ENCODE measurements at places on chromosomes 12 and 14.
A peak's percentile ranks its signal among the peaks of the same experiment; 100 is the strongest.

DNA sequence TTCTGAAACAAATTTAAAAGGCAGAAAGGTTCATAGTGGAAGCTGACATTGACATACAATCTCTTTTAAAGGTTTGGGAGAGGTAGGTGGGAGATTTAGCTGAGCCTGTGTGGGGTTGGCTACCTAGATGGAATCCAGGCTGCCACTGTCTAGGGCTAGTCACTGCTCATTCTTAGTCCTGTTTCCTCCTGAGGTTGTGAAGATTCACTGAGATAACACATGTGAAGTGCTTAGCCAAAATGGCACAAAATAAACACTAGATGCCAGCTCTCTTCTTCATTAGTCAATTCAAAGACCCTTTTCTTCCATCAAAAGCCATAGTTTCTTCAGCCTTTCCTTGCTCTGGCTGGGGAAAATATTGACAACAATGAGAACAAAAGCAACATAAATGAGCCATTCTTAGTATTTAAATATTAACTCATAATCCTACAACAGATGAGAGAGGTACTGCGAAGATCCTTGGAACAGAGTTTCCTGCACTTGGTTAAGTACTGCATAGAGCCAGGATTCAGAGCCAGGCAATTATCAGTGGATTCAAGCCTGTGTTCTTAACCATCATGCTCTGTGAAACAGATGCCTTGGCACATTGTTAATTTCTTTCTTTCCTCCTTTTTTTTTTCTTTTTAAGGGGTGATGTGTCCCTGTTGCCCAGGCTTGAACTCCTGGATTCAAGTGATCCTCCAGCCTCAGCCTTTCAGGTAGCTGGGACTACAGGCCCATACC is 3.5 kb downstream of the MYF6 start:
- DNase-seq = no peak

DNA sequence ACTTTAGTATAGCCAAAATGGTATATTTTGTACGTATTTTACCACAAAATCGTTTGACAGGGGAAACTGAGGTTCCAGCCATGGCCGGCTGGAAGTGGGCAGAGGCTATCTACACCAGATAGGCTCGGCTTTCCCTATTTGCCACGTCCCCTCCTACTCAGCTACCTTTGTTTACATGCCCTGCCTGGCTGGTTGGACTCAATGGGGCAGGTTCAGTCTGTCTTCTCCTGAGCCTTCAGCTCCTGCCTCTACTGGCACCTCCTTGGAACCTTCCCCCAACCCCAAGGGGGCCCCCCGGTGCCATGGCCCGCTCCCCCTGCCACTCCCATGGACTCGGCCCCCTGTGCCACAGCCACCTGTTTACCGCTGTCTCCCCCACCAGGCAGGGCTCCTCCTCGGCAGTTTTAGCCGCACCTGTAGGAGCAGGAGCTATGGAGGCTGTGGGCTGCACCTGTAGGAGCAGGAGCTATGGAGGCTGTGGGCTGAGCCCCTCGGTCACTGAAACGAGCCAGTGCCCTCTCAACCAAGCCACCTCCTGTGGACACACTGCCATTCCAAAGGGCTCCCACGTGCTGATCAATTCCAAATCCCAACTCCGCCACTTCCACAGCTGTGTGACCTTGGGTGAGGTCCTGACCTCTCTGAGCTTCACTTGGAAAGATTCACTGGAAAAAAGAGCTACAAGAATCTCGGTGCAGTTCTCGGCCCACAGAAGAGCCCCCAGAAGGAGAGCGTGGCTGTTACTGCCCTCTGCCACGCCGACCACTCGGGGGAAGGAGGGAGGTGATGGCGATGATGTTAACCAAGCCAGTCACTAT is 62.2 kb downstream of the NCOR2 start:
- DNase-seq = no peak

GRCh38 chr12:19223018-19223417 is 93.5 kb downstream of the PLEKHA5 start:
- DNase-seq = peak; percentile 15

GRCh38 chr12:94714378-94715114 is 64.2 kb upstream of the TMCC3 start:
- DNase-seq = no peak

GRCh38 chr12:88923631-88924030 is 343.4 kb upstream of the KITLG start:
- no peak for DNase-seq

DNA sequence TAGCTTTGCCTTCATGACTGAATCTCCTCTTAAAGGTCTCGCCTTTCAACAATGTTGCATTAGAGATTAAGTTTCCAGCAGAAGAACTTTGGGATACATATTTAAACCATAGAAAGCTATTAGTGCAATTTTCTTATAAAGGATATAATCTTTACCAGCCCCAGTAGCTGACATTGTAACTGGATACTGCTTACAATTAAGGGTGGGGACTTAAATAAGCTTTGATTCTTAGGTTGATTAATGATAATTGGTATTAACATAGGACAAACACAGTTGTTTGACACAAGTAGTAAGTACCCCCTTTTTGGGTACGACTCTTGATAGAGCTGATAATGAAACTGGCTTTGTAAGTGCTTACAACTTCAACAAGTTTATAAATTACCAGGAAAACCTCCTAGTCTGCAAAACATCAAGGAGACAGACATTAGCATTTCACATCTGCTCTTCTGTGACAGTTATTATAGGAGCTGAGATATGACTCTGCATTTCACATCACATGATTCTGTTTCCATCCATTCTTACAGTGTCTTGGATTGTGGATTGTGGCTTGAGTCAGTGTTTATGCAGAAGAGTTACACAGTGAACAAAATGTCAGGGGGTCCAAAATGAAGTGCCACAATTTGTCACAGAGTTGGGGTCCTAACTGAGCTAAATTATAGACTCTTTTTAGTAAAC is 249.1 kb upstream of the E2F7 start:
- no peak for DNase-seq

DNA sequence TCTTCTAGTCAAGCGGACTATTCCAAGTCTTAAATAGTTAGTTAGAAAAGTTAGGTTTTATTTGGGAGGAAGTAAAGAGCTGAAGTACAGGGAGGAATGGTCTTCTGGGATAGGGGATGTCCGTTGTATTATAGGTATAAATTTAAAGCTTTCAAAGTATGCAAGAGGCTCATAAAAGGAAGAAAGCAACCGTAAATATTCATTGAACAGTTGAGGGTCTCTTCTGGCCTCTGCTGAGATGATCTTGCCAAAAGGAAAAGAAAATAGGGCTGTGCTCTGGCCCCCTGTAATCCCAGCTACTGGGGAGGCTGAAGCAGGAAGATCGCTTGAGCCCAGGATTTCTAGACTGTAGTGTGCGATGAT is 377 bp upstream of the TIMELESS start:
- DNase-seq = no peak

DNA sequence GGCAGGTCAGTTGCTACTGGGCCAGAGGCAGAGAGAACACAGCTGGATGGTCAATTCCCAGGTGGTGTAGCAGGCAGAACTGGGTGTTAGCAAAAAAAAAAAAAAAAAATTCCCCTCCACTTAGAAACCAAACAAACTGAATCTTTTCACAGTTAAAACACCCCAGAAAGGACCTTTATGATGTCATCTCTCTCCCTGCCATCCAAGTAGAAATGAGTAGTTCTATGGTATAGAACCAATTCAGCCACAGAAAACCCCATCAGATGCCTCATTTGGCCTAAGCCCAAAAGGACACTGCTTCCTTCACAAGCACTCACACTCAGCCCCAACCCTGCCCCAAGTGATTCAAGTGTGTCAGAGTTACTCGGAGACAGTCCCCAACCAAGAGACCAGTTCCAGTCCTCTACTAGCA is 230.8 kb downstream of the DPF3 start:
- DNase-seq = no peak

DNA sequence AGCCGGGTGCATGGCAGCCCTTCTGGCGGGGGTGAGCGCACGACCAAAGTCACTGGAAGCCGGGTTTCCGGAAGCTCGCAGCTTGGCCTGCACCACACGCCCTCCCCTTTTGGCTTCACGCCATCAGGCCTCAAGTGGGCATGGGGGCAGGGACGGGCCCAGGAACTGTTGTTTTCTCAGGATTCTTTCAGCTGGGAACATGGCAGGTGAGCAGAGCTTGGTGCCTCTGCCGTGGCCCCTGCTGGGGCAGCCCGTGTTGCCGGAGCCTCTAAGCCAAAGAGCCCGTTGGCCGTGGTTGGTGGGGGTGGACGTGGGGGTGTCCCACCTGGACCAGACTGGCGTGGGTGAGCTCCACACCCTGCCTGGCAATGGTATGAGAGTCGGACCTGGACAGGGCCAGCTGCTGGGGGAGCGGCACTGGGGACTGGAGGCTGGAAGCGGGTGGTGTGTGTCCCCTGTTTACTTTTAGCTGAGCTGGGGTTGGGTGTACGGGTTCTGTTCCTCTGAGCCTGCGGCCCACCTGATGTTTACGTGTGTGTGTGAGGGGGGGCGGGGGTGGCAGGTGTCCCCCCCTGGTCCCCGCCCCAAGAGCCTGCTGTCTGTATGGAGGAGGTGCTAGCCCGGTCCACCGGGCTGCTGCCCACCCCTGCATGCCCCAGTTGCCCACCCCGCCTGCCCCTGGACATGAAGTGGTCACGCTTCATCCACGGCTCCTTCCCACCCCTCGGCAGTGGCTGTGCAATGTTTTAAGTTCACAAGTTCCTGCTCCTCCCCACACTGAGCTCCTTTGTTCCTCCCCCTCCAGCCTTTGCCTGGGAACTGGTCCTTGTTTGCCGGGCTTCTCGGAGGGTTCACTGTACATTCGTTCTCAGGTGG is 28.7 kb upstream of the PLD4 start:
- no peak for DNase-seq

GRCh38 chr12:89470741-89471509 is 53.7 kb downstream of the GALNT4 start:
- peak; percentile 43 for DNase-seq

DNA sequence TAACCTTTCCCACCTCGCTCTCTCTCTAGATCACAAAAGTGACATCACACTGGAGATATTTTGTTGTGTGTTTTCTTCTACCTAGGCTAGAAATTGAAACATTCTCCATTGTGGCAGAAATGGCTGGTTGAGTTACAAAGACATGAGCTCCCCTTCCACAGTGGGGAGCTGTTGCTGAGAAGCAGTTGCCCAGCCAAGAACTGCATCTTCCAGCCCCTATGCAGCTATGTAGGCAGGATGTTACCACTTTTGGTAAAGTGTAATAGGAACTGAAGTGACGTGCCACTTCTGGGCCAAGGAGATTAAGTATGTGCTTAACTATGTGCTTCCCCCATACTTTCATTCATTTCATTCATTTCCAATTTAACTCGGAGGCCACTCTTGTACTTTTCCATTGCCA is 138.7 kb upstream of the E2F7 start:
- DNase-seq = peak; percentile 9

DNA sequence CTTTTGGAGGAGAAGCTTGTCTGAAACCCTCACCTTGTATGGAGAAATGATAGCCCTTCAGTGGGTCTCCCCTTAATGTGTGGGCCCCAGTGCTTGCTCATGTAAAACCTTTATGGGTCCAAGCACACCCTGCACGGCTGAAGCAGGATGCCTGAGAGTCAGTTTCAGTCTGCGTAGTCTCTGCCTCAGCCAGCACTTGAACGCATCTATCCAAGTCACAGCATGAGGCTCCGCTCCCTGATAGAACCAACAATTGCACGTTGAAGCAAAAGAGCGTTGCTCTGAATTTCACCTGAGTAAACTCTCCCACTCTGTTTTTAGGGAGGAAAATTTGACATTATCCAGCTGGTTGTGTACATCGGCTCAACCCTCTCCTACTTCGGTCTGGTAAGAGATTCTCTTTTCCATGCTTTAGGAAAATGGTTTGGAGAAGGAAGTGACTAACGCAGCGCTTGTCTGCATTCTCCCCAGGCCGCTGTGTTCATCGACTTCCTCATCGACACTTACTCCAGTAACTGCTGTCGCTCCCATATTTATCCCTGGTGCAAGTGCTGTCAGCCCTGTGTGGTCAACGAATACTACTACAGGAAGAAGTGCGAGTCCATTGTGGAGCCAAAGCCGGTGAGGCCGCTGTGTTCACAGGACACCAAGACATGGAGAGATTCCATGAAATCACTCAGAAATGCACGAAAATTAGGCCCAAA is 33.0 kb upstream of the P2RX4 start:
- no peak for DNase-seq

Measured in HEK293T (cell line).